ENCODE measurements at places on chromosomes 2 and 18. TPM values are rescaled to one million over a fixed set of nuclear protein-coding genes. Genes with fewer than 3 reads are reported as not detected.
A peak's percentile ranks its signal among the peaks of the same experiment; 100 is the strongest.

CREG2 gene
- 0.62 TPM for total RNA-seq

DNA sequence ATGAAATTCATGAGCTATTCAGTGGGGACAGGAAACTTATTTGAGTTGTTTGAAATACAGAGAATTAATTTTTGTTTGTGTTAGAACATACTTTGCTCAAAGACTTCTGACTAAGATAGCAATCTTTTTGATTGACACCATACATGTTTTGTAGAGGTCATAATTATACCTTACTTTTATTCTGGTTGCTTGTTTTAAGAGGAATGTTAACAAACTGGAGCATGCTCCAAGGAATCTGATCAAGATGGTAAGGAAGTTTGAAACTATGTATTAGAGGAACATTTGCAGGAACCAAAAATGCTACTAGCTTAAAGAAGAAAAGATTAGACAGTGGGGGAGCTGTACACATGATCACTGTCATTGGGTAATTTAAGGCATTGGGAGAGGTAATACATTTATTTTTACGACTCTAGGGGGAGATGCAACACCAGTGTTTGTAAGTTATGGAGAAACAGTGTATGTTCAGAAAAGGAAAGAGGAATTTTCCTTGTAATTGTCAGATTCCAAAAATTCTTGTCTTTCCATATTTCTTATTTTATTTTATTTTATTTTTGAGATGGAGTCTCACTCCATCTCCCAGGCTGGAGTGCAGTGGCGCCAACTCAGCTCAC lies 8.0 kb downstream of the AGFG1 start:
- peak; percentile 35 for DNase-seq

DNA sequence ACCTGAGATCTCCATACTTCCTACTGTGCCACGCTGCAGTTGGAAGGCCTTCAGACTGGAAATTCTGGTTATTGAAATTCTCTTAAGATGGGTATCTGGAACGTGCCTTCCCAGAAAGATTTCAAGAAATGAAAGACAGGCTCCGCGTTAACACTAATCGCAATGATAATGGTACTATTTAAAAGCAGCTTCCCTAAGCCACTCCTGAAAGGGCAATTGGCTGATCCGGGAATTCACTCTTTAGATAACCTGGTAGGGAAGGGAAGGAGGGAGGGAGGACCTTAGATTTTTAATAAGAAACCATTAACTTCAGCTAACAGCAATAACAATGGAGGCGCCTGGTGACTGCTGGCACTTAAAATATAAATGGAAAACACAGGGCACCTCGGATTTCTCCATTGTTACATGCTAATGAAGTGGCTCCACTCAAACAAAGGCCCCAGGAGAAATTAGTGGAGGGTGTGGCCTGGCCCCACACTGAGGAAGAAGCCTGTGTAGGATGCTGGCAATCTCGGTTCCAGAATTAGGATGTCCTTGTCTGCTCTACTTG lies 22.5 kb upstream of the MTA3 start:
- DNase-seq, result no peak

RETSAT gene
- total RNA-seq, result 40.5 TPM

UGT1A8 gene
- total RNA-seq, result not detected

- DNase-seq, result no peak
Observed at GRCh38 chr18:69444221-69444620, 43.5 kb downstream of the DOK6 start.

RPL31 gene
- 647 TPM for total RNA-seq

DNA sequence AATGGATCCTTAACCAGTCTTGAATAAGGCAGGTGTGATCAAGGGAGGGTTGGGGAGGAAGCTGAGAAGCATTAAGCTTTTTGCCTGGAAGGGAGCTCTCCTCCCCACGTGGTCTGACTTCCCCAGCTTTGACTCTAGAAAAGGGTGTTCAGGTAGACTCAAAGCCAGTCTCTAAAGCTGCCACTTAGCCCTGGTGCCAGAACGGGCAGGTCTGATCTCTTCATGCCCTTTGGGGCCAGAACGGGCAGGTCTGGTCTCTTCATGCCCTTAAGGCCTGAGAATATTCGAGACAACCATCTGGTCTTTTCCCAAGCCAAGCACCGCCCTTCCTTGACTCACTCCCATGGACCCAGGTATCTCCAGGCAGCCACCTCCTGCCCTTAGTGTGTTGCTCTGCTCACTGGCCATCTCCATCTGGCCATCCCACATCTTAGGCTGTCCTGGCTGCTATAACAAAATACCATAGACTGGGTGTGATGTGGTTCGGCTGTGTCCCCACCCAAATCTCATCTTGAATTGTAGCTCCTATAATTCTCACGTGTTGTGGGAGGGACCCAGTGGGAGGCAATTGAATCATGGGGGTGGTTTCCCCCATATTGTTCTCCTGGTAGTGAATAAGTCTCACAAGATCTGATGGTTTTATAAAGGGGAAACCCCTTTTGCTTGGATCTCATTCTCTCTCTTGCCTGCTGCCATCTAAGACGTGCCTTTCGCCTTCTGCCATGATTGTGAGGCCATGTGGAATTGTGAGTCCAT lies 59.4 kb downstream of the SNORC start:
- DNase-seq, result peak; percentile 18

AGBL5 gene
- total RNA-seq, result 44.3 TPM

All from A172 (cell line).